ENCODE measurements at places on chromosomes 12 and 14.
A peak's percentile ranks its signal among the peaks of the same experiment; 100 is the strongest.

DNA sequence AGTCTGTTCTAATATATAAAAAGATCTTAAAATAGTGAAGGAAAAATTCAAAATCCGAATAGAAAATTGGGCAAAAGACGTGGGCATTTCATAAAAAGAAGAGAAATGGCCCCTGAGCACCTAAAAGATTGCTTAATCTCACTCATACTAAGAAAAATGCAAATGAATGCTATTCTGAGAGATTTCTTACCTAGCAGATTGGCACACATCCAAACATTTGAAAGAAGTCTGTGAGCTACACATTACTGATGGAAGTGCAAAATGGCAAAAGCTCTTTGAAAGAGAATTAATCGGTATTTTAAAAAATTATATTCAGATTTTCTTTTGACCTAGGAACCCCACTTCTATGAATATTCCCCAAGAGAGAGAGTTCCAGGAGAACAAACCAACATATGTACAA is 280.4 kb upstream of the GARIN6 start:
- no peak for DNase-seq

DNA sequence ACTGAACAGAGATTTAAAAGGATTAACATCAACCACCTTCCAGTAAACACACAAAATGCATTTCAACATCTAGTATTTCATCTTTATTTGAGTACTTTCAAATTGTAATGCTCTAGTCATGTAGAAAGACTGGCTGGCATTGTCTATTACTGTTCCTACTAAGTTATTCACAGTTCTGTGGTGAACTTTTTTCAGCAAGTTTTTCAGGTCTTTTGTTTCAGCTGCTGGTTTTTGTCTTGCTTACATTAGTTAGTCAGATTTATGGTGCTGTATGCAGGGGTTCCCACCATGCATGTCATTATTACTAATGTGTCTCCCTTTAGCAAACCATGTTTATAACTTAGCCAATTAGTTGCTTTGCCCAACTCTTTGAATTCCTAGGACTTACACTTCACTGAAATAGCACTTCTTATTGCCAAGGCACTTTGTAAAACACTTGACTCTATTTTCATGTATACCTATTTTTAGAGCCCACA is 253.4 kb upstream of the KITLG start:
- DNase-seq = no peak

- no peak for DNase-seq
These were observed 299.0 kb downstream of the CCDC91 start for GRCh38 chr12:28489246-28489645.

DNA sequence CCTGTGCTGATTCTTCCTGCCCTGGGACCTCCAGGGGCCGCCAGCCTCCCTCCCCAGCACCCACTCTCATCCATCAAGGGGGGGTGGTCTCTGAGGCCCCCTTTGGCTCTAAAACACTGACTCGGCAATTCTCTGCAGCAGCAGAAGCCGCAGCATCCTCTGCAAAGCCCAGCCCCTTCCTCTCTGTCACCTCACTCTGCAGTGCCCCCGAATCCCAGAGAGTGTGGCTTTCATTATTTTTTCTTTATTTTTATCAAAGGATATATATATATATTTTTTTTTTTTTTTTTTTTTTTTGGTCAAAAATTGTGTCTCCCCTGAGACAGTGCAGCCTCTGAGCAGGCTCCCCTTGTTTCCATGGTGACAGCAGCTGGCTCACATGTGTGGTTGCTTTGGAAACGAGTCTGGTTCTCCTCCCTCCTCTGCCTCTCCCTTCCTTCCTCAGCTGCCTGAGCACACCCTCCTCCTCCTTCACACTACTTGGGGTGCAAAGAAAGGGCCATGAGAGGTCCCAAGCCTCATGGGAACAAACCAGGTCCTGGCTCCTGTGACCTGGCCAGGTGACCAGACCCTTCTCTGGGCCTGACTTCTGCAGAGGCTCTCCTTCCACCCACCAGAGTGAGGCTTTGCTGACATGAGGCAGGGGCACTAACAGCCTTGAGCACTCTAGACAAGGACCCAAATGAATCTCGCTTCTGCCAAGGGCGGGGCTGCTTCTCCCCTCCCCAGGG is 100.5 kb downstream of the LRRC74A start:
- peak; percentile 91 for DNase-seq

DNA sequence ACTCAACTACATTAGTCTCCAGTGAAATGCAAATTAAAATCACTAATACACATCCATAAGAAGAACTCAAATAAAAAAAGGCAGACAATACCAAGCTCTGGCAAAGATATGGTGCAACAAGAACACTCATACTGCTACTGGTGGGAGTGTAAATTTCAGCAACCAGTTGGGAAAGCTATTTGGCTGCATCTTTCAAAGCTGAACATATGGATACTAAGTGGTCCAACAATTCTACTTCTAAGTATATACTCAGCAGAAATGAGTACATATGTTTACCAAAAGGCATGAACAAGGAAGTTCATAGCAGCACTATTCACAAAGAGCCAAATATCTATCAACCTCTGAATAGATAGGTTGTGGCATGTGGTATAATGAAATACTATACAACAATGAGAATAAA is 27.3 kb downstream of the CAPS2 start:
- DNase-seq = no peak

- no peak for DNase-seq
These were observed 23.5 kb upstream of the YY1 start for GRCh38 chr14:100215330-100215885.

GRCh38 chr12:89421092-89421835 is 69.0 kb upstream of the DUSP6 start:
- no peak for DNase-seq

DNA sequence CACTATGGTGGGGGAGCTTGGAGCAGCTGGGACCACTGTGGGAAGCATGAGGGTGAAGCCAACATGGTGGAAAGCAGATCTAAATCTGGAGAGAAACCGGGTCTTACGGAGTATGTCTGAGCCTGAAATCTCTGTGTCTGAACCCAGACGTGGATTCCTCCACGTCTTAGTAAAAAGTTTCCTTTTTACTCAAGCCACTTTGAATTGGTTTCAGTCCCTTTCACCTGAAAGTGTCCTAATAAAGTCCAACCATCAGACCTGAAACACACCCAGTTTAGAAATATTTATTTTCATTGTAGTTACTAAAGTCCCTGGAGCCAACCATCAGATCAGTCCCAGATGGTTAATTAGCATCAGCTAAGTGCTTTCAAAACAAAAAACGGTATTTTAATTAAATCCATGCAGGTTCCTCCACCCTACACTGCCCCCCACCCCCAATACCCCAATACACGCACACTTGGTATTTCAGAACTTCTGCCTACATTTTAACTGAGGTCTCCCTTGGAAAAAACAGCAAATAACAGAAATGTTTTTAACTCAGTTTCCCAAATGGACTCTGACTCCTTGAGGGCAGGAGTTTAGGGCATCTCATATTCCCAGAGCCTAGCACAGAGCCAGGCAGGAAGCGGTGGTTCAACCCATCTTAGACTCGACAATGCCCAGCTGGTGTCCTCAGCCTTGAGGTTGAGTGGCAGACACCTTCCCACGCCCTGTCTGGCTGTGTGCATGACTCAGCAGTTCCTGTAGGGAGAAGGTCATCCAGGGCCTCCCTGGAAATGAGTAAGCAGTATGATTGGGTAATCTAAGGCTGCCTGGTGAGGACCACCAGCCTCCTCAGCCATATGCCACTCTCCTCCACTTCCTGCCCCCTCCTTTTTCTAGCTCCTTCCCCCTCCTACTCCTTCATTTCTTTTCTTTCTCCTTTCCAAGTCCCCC is 175.8 kb downstream of the TTC8 start:
- DNase-seq = no peak

DNA sequence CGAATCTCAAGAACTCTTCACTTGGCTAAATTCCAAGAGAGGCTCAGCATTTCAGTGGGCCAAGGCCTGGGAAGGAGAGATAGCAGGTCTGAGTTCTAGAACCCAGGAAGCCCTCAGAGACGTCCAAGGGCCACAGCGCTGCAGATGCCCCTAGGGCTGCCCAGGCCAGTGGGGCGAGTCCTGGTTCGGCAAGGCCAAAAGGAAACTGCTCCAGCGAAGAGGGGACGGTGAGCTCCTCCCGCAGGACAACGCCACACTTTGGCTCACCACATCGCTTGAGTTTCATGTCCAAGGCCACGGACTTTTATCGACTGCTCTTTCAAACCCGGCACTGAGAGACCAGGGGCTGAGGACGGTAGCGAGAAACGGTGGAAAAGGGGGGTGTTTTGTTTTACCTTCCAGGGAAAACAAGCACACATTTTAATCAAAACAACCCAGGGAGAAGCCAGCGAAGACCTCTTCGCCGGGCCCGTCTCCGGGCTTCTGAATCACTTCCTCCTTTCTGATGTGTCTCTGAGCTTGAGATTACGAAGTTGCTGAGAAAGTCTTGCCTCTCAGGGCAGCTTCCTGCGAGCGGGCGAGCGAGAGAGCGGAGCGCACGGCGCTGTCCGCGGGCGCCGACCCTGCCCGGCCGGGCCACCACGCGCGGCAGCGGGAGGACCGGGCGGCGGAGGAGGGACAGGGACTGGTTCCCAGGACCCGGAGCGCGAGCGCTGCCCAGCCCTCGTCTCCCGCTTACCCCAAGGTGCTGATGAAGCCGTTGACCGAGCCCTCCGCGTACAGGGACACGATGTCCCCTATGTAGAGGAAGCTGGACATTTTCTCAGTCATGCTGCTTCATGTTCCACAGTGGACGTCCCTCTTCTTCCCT is 808 bp downstream of the ITPR2 start:
- peak; percentile 44 for DNase-seq

- no peak for DNase-seq
These were observed 435.0 kb upstream of the STXBP6 start for GRCh38 chr14:25484906-25485305.

DNA sequence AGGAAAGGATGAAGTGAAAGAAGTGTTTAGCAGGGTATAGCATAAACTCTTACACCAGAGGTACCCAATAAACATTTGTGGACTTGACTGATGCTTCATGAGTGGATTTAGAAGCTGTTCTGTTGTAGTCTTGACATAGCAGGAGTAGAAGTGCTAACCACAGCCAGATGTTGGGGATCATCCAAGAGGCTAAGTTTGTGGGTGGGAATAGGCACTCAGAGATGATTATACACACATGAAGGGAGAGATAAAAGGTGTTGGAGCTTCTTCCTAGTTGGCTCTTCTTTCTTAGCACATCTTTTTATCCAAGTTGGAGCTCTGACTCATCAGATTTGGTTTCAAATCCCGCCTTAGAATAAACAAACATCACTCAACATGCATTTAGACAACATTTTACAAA is 166.7 kb upstream of the E2F7 start:
- no peak for DNase-seq

DNA sequence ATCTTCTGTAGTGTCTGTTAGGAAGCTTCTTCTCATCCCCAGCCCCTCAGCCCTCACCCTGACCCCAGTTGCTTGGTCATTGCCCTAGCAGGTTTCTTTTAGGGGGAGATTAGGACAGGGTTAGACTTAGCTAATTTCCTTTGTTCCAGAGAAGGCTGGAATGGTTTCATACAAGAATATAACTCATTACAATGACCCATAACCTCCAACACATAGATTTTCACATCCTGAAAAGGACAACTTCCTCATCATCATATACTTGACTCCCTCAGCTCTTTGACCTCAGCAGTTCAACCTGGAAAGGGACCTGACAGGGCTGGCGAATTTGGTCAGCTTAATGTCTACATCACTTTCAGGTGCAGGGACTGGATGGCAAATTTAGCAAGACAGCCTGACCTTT is 8.0 kb upstream of the BHLHE41 start:
- no peak for DNase-seq

DNA sequence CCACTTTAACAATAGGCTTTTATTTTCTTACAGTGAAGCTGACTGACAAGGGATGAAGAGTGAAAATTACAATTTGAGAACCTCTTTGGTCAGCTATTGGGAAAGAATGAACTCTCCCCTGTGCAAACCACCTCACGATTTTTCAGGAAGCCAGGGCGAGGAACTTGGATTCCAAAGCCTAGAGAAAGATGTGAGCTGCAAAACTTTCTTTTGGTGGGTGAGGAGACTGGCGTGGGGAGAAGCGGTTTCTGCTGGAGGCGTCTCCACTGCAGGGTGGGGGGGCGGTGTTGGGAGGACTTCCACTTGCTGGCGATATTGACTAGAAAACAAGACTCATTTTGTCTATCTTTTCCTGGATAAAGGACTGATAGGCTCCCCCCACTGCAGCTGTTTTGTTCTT is 59.3 kb upstream of the VRK1 start:
- no peak for DNase-seq

- no peak for DNase-seq
These were observed 5.1 kb upstream of the RASAL1 start for GRCh38 chr12:113140706-113141105.

DNA sequence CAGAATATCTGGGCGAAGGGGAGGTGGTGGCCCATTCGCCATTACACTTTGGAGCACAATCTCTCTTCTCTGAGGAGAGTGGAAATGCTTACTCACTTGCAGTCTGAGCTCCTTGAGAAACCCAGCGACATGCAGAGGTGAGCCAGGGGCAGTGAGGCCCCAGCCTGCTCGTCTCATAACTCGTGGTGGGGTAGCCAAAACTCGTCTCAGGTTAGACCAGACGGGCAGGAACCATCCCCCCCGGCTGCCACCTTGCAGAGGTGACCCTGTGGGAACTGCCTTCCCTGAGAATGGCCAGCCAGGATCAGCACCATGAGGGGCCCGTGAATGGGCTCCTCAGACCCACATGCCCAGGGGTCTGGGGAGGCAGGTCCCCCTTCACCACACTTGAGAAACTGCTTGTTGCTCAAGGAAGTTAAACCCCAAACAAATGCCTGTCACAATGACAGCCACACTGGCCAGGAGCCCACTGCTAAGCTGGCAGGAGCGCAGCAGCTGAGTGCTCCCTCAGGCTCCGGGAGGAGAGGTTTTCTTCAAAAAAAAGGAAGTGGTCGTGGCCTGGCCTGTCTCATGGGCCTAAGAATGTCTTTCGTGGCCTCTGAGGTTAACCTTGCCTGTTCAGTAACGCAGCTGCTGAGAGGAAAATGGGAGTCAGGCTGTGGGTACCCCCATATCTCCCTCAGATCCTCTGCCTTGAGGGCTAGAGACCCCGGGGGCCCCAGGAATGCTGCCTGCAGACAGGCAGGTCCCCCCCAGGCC is 9.2 kb upstream of the ALDH2 start:
- no peak for DNase-seq

- no peak for DNase-seq
These were observed 541 bp downstream of the GOLT1B start for GRCh38 chr12:21502164-21502496.

DNA sequence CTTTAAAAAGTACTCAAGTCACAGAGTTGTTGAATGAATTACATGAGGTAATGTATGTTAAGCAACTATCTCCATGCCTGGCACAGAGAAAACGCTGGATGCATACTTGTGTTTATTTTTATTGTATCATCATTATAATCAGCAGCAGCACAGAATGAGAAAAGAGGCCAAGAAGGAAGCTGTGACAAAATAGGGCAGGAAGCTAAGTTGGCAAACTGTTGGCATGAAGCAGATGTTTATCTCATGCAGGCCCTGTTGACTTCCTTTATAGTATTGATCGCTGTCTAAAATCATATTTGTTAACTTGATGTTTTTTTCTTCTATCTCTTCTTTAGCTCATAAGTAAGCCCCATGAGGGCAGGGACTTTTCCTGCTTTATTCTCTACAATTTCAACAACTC is 466.6 kb downstream of the TRHDE start:
- no peak for DNase-seq

GRCh38 chr12:40829738-40830144 is 137.5 kb downstream of the CNTN1 start:
- no peak for DNase-seq

GRCh38 chr14:94364037-94364436 is 24.4 kb downstream of the SERPINA1 start:
- no peak for DNase-seq

- DNase-seq = no peak
These were observed 164.6 kb upstream of the PARP11 start for GRCh38 chr12:4037747-4038312.
